ENCODE measurements at places on chromosomes 7 and 10.

GRCh38 chr10:74924251-74924963 is 98.0 kb downstream of the KAT6B start:
- no peak for DNase-seq

DNA sequence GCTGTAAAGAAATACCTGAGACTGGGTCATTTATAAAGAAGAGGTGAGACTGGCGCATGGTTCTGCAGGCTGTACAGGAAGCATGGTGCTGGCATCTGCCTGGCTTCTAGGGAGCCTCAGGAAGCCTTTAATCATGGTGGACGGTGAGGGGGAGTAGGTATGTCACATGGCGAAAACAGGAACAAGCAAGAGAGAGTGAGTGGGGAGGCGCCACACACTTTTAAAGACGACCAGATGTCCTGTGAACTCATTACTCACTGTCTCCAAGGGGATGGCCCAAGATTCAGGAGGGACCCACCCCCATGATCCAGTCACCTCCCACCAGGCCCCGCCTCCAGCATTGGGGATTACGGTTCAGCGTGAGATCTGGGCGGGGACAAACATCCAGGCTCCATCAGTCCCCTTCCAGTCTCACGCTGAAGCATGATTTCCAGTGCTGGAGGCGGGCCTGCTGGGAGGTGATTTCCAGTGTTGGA is 3.2 kb downstream of the ZNF316 start:
- DNase-seq: no peak

GRCh38 chr7:105289704-105290103 is 99.0 kb downstream of the SRPK2 start:
- no peak for DNase-seq

- DNase-seq: no peak
Measured at GRCh38 chr7:148670374-148670773, 28.3 kb upstream of the CUL1 start.
